ENCODE measurements at places on chromosomes 6 and 20. TPM values are rescaled to one million over a fixed set of nuclear protein-coding genes. Genes with fewer than 3 reads are reported as not detected.

The WFDC12 gene
- not detected for total RNA-seq

The OTOR gene
- total RNA-seq = not detected

The DEFB132 gene
- not detected for total RNA-seq

The DEF6 gene
- 1.0 TPM for total RNA-seq

The SUMO4 gene
- 0.34 TPM for total RNA-seq

The SYNDIG1 gene
- total RNA-seq = 0.03 TPM

The ME1 gene
- 5.4 TPM for total RNA-seq

The GJA10 gene
- not detected for total RNA-seq

The OGFR gene
- total RNA-seq = 136 TPM

The ELOVL4 gene
- total RNA-seq = 5.1 TPM

The SLC35D3 gene
- total RNA-seq = not detected

The BMP7 gene
- 1.5 TPM for total RNA-seq

The LY6G6D gene
- not detected for total RNA-seq

The SPTLC3 gene
- 3.0 TPM for total RNA-seq

The DYNLT2 gene
- 1.6 TPM for total RNA-seq

The GNAS-AS1 gene
- total RNA-seq = 8.4 TPM

The LZTS3 gene
- 3.6 TPM for total RNA-seq

The MAPK13 gene
- total RNA-seq = 0.60 TPM

The LBP gene
- 0.05 TPM for total RNA-seq

The TMEM239 gene
- total RNA-seq = 0.04 TPM

The CCN6 gene
- 1.1 TPM for total RNA-seq

The TSHZ2 gene
- total RNA-seq = 1.5 TPM

The TMC2 gene
- total RNA-seq = not detected

The NRSN1 gene
- total RNA-seq = not detected

The KDM1B gene
- total RNA-seq = 7.0 TPM

The PPP1R14C gene
- total RNA-seq = 2.4 TPM

The SOBP gene
- 4.1 TPM for total RNA-seq

The TRIM10 gene
- not detected for total RNA-seq

The RWDD1 gene
- total RNA-seq = 12.4 TPM

The ERVFRD-1 gene
- total RNA-seq = not detected

The APCDD1L gene
- total RNA-seq = not detected

The UNC93A gene
- total RNA-seq = not detected

Data from A375 (cell line).